Upper lobe of right lung (tissue), 1 donor: ENCODE measurements at places on chromosomes 7 and 10.

DNA sequence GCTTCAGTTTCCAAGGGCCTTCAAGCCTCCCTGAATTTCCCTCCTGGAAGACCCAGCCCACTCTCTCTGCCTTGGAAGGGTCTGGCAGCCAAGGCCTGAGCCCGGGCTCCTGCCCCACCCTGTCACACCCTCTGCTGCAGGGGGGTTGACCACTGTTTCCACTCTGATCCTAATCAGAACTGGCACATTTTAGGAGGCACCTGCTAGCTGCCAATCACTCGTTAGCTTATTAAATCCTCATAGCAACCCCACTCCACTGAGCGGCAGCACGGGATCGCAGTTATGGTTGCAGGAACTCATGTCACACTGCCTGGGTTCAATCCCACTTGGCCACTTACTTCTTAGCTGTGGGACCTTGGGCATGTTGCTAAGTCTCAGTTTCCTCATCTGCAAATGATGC, 12.9 kb downstream of the HSPB1 start:
- H3K4me3 ChIP-seq: no peak overlapping the region
- H3K4me1 ChIP-seq: peaks cover 18% of the 10 kb centered on the region
- H3K27ac ChIP-seq: no peak overlapping the region
- DNase-seq: no peak

DNA sequence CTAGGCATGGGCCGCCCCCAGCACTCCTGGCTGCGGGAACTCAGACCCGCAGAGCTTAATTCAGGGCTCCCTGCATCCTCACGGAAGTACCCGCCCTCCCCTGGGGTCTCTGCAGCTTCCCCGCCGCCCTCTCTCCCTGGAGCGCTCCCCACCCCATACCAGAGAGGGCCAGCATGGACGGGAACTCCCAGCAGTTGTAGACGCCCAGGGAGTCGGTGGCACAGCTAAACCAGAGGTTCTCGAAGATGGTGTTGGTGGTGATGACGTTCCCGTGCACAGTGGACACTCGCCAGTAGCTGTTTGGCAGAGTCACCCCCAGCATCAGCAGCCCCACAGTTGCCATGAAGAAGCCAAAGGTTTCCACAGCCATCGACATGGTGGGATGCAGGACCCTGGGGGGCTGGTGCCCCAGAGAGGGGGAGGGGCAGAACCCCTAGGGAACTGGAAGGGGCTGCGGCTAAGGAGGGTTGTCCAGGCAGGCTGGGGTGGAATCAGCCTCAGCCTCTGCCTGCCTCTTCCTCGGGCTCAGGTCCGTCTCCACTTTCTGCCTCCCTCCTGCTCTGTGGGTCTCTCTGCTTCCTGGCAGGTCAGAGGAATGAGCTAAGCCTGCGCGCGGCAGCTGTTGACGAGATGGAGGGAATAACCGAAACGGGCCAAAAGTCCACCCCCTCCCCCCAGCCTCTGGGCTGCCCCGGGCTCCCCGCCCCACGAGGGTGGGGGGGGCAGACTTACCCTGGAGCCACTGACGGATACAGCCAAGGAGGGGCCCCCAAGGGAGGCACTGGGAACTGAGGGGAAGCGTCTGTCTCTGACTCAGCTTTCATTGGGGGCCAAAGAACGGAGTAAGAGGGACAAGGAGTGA, at the start of gene CLDN15:
Gene CLDN15, minus strand, starts transcription at position 597 of the 862 bp plus-strand sequence. Its CDS starts 221 bp downstream, at position 376.
- peaks cover 11% of the 10 kb centered on the region for H3K4me1 ChIP-seq
- no peaks in the 10 kb centered on the region for H3K27me3 ChIP-seq
- peak within 1 kb of the TSS; percentile 65 for H3K27ac ChIP-seq
- peak; percentile 66 for DNase-seq
- no peak within 1 kb of the TSS for H3K4me3 ChIP-seq
- H3K36me3 ChIP-seq: peaks cover 31% of the 10 kb centered on the region

DNA sequence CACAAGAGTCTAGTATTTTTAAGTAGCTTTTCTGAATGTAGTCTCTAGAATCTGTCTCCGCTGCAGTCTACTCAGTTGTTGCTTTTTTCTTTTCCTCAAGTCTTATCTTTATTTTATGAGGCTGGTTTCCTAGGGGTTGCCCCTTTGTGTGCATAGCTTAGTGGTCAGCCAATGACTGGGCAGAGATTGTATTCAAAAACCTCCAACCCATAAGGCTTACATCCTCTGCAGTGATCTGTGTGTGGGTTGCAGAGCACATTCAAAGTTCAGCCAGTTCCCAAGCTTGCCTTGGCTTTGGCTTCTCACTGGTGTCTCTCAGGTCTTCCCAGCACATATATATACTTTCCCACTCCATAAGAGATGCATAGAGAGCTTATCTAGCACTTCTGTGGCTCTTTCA, 160.0 kb upstream of the TCF7L2 start:
- no peaks in the 10 kb centered on the region for H3K27me3 ChIP-seq
- no peaks in the 10 kb centered on the region for H3K4me1 ChIP-seq
- no peak for DNase-seq
- H3K4me3 ChIP-seq: no peak overlapping the region

DNA sequence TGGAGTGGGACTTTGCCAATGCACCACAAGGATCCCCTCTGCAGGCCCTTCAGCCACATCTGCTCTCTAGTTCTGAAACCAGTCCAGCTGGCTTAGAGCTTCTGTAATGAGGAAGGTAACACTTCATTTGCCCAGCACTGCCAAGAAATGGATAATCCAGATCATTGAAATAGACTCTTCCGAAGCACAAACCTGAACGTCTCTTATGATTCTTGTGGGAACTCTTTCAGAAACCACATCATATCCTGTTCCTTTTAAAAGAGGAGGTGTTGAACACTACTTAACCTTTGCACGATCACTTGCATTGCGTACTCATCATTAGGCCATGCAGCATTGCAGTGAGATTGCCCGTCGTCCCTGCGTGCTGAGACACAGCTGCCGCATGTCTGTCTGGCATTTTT, 25.8 kb upstream of the PLPP4 start:
- DNase-seq: no peak
- no peak overlapping the region for H3K4me3 ChIP-seq
- H3K36me3 ChIP-seq: no peaks in the 10 kb centered on the region
- H3K27ac ChIP-seq: no peak overlapping the region

GRCh38 chr10:21534604-21535493, 817 bp downstream of the MLLT10 start:
- peak; percentile 86 for DNase-seq
- no peaks in the 10 kb centered on the region for H3K27me3 ChIP-seq
- H3K36me3 ChIP-seq: peaks cover 28% of the 10 kb centered on the region
- peaks cover 13% of the 10 kb centered on the region for H3K4me1 ChIP-seq

DNA sequence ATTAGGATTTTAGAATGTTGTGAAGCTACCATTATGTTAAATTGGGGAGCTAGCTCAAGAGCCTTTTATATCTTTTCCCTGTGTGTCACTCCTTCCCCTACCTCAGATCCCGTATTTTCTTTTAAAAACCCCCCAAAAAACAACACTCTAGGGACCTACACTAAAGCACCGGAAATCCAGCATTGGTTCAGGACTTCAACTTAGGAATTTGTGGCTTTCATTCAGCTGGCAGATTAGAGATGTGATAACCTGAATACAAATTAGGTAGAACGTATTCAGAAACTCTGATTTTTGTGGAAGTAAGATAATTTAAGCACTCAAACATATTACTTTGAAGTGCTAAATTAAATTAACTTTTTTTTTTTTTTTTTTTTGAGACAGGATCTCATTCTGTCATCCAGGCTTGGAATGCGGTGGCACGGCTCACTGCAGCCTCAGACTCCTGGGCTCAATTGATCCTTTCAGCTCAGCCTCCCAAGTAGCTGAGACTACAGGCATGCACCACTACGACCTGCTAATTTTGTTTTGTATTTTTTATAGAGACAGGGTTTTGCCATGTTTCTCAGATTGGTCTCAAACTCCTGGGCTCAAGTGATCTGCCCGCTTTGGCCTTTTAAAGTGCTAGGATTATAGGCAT, 6.8 kb downstream of the TBC1D12 start:
- no peak overlapping the region for H3K27ac ChIP-seq
- peaks cover 28% of the 10 kb centered on the region for H3K4me1 ChIP-seq
- DNase-seq: no peak
- no peaks in the 10 kb centered on the region for H3K27me3 ChIP-seq

DNA sequence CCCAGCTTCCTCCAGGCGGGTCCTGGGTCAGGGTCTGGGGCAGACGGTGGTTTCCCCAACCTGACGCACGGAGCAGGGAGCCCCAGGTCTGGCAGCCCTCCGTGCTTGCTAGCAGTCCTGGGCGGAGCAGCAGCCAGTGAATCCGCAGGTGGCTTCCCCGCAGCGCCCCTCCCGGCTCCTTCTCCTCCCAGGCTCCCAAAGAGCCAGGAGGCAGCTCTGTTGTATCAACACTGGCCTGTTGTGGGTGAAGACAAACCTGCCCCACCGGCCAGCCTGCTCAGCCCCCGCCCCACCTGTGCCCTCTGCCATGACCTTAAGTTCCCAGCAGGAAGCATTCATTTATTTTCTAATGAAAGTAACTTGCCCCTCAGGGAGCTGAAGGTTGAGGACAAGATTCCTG, 24.0 kb upstream of the TMEM213 start:
- peak; percentile 51 for DNase-seq
- no peaks in the 10 kb centered on the region for H3K4me1 ChIP-seq
- no peaks in the 10 kb centered on the region for H3K27me3 ChIP-seq
- no peak overlapping the region for H3K4me3 ChIP-seq
- H3K36me3 ChIP-seq: no peaks in the 10 kb centered on the region
- no peak overlapping the region for H3K27ac ChIP-seq

GRCh38 chr10:69337296-69338132, 59.2 kb downstream of the HK1 start:
- peaks cover 71% of the 10 kb centered on the region for H3K4me1 ChIP-seq
- H3K36me3 ChIP-seq: no peaks in the 10 kb centered on the region
- H3K4me3 ChIP-seq: no peak overlapping the region
- no peaks in the 10 kb centered on the region for H3K27me3 ChIP-seq
- peak overlapping the region; percentile 68 for H3K27ac ChIP-seq
- DNase-seq: no peak

DNA sequence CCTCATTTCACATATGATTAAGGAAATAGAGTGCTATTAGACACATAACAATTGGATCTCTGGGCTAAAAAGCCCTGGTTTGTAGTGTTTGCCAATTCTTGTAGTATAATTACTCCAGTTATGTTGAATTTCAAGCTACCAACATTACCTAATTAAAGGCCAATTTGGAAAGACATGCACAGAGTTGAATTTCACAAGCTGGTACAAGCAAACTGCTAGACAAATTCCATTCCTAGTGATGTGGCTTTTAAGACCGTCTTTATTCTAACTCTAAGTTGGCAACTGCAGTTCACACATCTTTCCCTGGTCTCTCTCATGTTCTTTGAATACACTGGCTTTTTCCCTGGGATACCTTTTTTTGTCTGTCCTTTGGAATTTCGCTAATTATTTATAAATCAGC, 384.1 kb upstream of the CNTNAP2 start:
- no peaks in the 10 kb centered on the region for H3K36me3 ChIP-seq
- DNase-seq: no peak
- H3K4me1 ChIP-seq: no peaks in the 10 kb centered on the region
- no peak overlapping the region for H3K4me3 ChIP-seq
- H3K27me3 ChIP-seq: no peaks in the 10 kb centered on the region
- H3K27ac ChIP-seq: no peak overlapping the region

GRCh38 chr7:101977249-101977648, 159.8 kb downstream of the CUX1 start:
- no peak overlapping the region for H3K4me3 ChIP-seq
- H3K36me3 ChIP-seq: no peaks in the 10 kb centered on the region
- DNase-seq: no peak
- H3K4me1 ChIP-seq: no peaks in the 10 kb centered on the region
- H3K27ac ChIP-seq: no peak overlapping the region

GRCh38 chr7:128137181-128137580, 103.9 kb upstream of the LEP start:
- H3K4me1 ChIP-seq: peaks cover 11% of the 10 kb centered on the region
- no peak overlapping the region for H3K27ac ChIP-seq
- peaks cover 39% of the 10 kb centered on the region for H3K27me3 ChIP-seq
- no peak overlapping the region for H3K4me3 ChIP-seq
- no peak for DNase-seq

DNA sequence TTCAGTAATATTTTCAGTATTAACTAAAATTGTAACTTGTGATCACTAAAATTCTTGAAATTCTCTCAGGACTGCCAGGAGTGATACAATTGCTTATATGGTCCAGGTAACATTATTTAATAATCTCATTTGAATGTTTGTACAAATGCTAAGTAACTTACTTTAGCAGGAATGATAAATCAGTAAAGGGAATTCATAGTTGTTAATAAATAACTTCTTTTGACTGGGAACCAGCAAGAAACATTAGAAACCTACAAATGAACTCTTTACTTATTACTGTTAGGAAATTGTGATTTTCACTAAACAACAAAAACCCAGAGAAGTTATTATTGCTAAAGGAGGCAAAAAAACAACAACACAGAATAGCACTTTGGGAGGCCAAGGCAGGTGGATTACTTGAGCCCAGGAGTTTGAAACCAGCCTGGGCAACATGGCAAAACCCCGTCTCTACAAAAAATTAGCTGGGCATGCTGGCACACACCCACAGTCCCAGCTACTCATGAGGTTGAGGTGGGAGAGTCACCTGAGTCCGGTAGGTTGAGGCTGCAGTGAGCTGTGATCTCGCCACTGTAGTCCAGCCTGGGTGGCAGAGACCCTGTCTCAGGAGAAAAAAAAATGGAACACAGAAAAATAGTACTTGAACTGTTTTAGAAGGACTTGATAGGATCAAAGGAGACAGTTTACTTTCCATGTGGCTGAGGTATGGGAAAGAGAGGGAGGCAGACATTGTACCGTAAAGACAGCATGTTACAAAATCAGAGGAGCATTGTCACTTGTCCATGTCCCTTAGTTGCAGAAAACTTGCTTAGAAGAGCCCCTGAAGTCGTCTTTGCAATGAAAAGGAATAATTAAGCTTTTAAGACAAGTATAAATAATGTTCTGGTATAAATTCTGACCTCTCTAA, 53.1 kb downstream of the SHOC2 start:
- no peak overlapping the region for H3K4me3 ChIP-seq
- no peaks in the 10 kb centered on the region for H3K4me1 ChIP-seq
- H3K36me3 ChIP-seq: no peaks in the 10 kb centered on the region
- no peak for DNase-seq
- H3K27me3 ChIP-seq: no peaks in the 10 kb centered on the region

- no peak overlapping the region for H3K27ac ChIP-seq
- no peaks in the 10 kb centered on the region for H3K4me1 ChIP-seq
- H3K36me3 ChIP-seq: no peaks in the 10 kb centered on the region
- peaks cover 6% of the 10 kb centered on the region for H3K27me3 ChIP-seq
- H3K4me3 ChIP-seq: no peak overlapping the region
- no peak for DNase-seq
Observed at GRCh38 chr10:124436191-124436638, 13.6 kb downstream of the NKX1-2 start.

GRCh38 chr10:71138166-71138830, 74.1 kb upstream of the UNC5B start:
- no peak overlapping the region for H3K4me3 ChIP-seq
- H3K27ac ChIP-seq: no peak overlapping the region
- peaks cover 8% of the 10 kb centered on the region for H3K27me3 ChIP-seq
- DNase-seq: no peak
- H3K4me1 ChIP-seq: no peaks in the 10 kb centered on the region

GRCh38 chr10:50480054-50481007, 143.4 kb downstream of the SGMS1 start:
- no peaks in the 10 kb centered on the region for H3K4me1 ChIP-seq
- DNase-seq: no peak
- no peak overlapping the region for H3K4me3 ChIP-seq

- H3K27me3 ChIP-seq: no peaks in the 10 kb centered on the region
- DNase-seq: no peak
Observed at GRCh38 chr10:69064762-69065328, 23.1 kb upstream of the SRGN start.

GRCh38 chr10:62098278-62099121, 170.1 kb downstream of the RTKN2 start:
- no peak for DNase-seq
- H3K27ac ChIP-seq: no peak overlapping the region
- no peaks in the 10 kb centered on the region for H3K27me3 ChIP-seq
- H3K36me3 ChIP-seq: no peaks in the 10 kb centered on the region
- no peak overlapping the region for H3K4me3 ChIP-seq
